Activated CD4-positive, alpha-beta T cell treated with anti-CD3 and anti-CD28 coated beads, Interleukin-2, amount 10 ng/mL, durations not matched to agents 7 days and 5 days (primary cell): ENCODE measurements at places on chromosomes 13 and 19.

DNA sequence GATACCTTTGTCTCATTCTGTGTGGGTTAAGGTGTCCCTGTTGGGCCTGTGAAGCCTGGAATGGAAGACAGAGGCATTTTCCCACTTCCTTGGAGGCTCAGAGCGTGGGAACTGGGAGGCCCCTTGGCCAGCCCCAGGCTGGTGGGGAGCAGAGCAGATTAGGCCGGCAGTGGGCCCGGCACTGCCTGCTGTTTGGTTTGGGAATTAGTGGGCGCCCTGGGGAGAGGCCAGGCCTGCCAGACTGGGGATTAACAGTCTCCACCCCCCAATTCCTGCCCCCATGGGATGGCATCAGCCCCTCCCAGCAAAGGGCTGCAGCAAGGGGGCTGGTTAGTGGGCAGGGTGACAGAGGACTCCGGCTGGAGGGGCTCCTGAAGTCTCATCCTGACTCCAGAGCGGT, 3.1 kb upstream of the BEST2 start:
- DNase-seq: no peak

DNA sequence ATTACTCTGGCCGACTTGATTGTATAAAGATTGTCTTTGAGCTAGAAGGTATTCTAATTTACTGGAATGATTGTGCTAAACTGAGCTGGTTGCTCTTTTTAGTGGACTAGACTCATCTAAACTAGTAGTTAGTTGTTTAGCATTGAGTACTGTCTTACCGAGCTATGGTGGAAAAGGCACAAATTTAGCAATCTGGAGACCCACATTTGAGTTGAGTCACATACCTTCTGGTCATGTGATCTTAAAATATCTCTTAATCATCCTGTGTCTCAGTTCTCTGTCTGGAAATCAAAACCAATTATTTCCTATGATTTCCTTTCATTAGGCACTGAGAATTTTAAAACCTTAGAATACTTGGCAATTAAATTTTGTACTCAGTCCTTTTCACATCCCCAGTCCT, 349.5 kb downstream of the IRS2 start:
- DNase-seq: no peak

DNA sequence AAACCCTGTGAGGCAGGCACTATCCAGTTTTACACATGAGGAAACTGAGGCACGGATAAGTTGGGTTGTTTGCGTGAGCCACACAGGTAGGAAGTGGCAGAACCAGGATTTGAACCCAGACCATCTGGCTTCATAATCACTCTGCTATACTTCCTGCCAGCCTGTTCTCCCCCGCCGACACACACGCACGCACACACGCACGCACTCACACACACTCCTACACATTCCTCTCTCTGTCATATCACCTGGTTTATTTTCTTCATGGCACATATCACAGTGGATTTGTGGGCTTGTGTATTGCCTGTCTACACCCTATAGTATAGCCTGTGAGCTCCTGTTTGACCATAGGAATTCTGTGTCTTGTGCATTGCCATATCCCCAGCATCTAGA, 140.0 kb downstream of the SIPA1L3 start:
- DNase-seq: no peak

- DNase-seq: no peak
Observed at GRCh38 chr13:110387451-110388107, 80.5 kb downstream of the COL4A2 start.

- DNase-seq: no peak
Observed at GRCh38 chr13:72678312-72678711, 49.1 kb downstream of the MZT1 start.

GRCh38 chr13:112675366-112675756, 14.5 kb upstream of the ATP11A start:
- no peak for DNase-seq

- DNase-seq: no peak
Observed at GRCh38 chr19:55646889-55647731, 902 bp upstream of the CCDC106 start.

- DNase-seq: no peak
Observed at GRCh38 chr13:103883164-103883563, 816.9 kb upstream of the SLC10A2 start.

GRCh38 chr13:34750078-34750931, 191.8 kb upstream of the NBEA start:
- no peak for DNase-seq

GRCh38 chr13:67238277-67238859, 8.2 kb upstream of the PCDH9 start:
- DNase-seq: no peak

- DNase-seq: no peak
Observed at GRCh38 chr13:107838588-107839161, 376.7 kb downstream of the LIG4 start.

DNA sequence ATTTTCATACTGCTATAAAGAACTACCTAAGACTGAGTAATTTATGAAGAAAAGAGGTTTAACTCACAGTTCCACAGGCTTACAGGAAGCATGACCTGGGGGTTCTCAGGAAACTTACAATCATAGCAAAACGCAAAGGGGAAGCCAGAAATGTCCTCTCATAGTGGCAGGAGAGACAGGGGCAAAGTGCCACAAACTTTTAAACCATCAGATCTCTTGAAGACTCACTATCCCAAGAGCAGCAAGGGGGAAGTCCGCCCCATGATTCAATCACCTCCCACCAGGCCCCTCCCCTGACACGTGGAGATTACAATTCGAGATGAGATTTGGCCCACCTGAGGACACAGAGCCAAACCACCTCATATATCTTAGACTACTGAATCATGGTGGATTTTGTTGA, 198.7 kb downstream of the KCTD12 start:
- no peak for DNase-seq

DNA sequence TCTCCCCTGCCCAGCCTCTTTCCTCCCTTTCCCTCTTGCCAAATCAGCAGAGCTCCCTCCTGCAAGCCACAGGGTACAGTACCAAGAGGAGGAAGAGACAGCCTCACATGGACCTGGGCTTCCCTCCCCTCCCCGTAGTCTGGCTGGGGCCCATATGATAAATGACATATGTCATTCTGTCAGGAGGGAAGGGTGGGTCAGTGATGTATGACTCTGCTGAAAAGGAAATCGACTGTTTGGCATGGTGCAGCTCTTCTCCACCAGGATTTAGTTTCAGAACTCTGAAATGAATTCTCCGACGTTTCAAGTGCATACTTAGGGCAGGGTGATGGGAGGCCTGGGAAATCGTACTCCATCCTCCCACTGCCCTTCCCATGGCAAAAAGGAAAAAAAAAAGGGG, 9.8 kb downstream of the TSHZ3 start:
- no peak for DNase-seq

- no peak for DNase-seq
Observed at GRCh38 chr19:17778968-17779929, 15.7 kb upstream of the B3GNT3 start.

DNA sequence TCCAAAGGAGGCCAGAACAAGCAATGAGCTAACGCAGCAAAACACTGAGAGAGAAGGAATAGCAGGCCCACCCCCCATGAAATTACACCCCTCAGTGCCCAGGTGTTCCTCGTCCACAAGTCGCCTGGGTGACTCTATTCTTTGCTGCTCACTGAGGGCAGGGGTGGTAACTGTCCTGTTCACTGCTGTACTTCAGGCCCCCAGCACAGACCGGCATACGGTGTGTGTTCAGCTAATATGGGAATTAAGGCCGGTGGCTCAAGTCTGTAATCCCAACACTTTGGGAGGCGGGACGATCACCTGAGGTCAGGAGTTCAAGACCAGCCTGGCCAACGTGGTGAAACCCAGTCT, 31.9 kb downstream of the DHRS12 start:
- DNase-seq: no peak

- DNase-seq: peak; percentile 50
Observed at GRCh38 chr19:3556978-3557460, 367 bp downstream of the MFSD12 start.

- DNase-seq: no peak
Observed at GRCh38 chr19:48398102-48398374, 4.6 kb downstream of the GRIN2D start.

DNA sequence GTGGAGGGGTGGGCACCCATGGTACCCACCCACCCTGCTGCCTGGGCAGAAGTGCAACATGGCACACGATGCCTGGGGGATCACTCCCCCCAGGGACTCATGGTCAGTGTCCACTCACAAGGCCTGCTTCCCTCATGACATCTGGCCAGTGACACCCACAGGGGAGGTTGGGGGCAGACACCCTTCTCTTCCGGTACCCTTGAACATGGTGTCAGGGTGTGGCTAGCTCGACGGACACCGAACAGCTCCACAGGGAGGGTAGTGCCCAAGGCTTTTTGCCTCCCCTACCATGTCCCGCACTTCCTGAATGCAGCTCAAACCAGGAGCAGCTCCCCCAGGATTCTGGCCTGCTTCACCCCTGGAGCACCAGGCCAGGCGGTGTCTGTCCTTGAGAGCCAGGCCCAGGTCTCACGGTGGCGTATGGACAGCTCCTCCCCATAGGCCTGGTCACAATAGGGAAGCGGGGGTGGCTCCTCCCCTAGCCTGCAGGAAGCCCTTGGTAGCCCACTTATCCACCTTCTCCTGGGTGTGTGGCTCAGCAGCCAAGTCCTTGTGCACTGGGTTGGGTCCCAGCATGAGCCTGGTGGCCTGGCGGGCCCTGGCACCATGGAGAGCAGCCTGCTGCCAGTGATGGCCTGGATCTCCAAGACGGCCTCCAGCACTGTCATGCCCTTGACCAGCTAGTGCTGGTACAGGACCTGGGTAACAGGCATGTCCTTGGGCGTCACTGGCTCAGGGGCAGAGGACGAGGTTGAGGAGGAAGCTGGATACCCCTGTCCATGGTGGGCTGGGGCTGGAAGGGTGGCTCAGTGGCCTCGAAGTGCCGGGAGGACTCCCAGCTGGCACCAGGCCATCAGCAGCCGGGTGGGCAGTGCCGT, 7.8 kb downstream of the ACP4 start:
- no peak for DNase-seq

GRCh38 chr13:98172590-98173422, 4.3 kb downstream of the RNF113B start:
- DNase-seq: no peak

- DNase-seq: no peak
Observed at GRCh38 chr19:50402544-50403301, 16.0 kb upstream of the SPIB start.

DNA sequence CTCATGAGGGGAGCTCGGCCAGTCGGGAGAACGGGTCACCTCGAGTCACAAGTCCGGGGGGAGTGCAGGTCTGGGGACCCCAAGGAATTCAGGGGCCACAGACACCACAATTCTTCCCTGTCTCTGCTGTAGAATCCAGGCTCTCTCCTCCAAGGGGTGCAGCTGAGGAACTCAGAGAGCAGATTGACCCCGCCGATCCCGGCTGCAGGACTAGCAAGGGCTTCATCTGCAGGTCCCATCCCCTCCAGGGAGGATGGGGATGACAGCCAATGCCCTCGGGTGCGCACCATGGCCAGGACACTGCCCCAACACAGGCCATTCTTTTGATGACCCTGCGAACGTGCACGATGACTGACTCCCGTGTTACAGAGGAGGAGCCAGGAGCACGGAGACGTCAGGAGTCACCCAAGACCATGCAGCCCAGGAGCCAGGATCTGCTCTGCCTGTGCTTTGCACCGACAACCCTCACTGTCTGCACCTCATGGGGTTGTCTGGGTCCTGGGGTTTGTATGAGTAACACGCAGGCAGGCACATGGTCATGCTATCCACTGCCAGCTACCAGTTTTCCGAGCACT, 48.5 kb upstream of the TUBGCP3 start:
- no peak for DNase-seq

GRCh38 chr13:92483894-92484293, 742.7 kb upstream of the GPC6 start:
- DNase-seq: no peak

GRCh38 chr13:72342364-72342763, 385.1 kb downstream of the MZT1 start:
- DNase-seq: no peak

- DNase-seq: no peak
Observed at GRCh38 chr19:45402298-45403061, 2.4 kb downstream of the PPP1R13L start.

GRCh38 chr13:46176756-46177155, 5.2 kb downstream of the LCP1 start:
- DNase-seq: no peak

DNA sequence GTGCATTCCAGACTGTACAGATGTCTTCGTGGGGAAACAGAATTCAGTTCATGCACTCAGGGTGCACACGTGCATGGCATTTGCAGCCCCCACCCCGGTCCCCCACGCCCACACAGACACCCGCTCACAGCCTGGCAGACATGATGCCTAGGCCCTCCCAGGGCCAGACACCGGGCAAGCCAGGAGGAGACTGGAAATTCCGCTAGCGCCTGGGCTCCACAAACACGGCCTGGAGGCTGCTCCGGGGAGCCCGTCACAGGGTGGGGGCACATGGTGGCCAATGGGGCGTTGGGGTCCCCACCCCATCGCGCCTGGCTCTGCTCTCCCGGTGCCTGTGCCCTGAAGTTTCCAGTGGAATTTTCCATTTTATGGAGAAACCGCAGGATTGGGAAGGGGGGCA, 3.6 kb downstream of the CILP2 start:
- DNase-seq: no peak

- DNase-seq: no peak
Observed at GRCh38 chr19:43906774-43907173, 28.3 kb downstream of the ZNF45 start.

GRCh38 chr19:29624489-29625185, 18.6 kb downstream of the POP4 start:
- no peak for DNase-seq

GRCh38 chr19:5793188-5793587, 2.2 kb upstream of the DUS3L start:
- no peak for DNase-seq

- DNase-seq: peak; percentile 21
Observed at GRCh38 chr19:54160182-54160811, 776 bp upstream of the LENG1 start.

DNA sequence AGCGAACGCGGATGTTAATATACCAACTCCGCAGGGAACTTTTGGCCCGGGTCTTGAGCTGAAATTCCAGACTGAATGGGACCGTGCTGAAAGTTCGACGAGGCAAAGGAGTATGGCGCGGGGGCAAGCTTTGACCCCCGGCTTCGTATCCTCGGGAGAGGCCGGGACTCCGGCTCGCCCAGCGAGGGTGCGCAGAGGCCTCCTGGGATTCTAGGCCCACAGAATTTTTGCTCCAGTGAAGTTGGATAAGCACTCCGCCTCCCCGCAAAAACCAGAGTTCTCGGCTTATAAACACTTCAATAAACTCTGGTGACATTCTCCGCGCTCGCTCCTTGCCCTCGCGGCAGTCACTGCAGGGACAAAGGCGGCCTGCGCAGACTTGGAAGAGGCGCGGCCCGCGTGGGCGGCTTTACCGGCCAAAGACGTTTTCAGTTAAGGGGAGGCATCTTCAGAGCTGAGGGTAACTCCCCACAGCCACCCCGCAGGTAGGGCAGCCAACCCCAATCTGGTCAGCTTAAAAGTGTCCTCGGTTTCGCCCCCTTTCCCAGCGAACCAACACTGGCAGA, 112.6 kb downstream of the KCNRG start:
- DNase-seq: no peak

GRCh38 chr13:97710797-97711196, 242.7 kb upstream of the IPO5 start:
- DNase-seq: no peak
